ENCODE measurements at places on chromosomes 16 and 17. TPM values are rescaled to one million over a fixed set of nuclear protein-coding genes. Genes with fewer than 3 reads are reported as not detected.

DNA sequence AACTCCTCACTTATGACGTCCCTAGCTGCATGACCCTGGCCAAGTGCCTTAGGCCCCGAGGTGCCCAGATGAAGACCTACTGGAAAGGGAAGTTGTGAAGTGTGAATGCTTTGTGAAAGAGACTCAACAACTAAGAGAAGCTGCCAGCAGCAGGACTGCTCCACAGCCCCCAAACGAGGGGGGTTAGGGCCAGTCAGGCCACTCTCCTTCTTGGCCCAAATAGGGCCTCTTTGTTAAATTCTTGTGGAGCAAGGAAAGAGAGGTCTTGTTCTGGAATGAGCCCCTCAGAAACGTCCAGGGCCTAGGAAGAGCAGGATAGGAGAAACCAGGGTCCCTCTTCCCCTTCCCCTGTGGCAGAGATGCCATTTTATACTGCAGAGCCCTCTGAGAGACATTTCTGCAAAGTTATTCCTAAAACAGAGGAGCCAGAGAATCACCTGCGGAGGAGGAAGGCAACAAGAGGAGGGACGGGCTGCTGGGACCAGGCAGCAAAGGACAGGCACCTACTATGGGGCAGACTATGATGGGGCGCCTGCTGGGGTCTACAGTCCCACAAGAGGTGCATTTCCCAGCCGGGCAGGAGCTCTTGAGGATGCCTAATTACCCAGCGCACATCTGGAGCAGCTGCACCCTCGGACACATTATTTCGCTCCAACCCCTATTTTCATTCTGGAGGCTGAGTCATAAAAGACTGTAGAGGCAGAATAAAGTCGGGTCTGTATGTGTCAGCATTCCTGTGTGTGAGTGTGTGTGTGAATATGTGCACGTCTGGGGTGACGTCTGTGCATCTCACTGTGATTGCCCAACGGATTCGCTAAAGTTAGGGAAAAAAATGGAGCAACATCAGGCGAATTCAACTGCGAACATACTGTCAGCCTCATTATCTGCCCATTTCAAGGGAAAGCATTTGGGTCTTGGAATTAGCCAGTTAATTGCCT, 11.4 kb upstream of the HOXB9 start:
- no peak for DNase-seq
- H3K27ac ChIP-seq: no peak overlapping the region
- no peaks in the 10 kb centered on the region for H3K36me3 ChIP-seq
- no peaks in the 10 kb centered on the region for H3K4me1 ChIP-seq
- H3K4me3 ChIP-seq: no peak overlapping the region

- no peaks in the 10 kb centered on the region for H3K27me3 ChIP-seq
- DNase-seq: no peak
- H3K27ac ChIP-seq: no peak overlapping the region
- H3K4me3 ChIP-seq: no peak overlapping the region
Measured at GRCh38 chr17:27324771-27325339, 30.9 kb downstream of the WSB1 start.

EFCAB5 gene
- 2.2 TPM for total RNA-seq

PLXDC1 gene
- total RNA-seq: 4.9 TPM

DNA sequence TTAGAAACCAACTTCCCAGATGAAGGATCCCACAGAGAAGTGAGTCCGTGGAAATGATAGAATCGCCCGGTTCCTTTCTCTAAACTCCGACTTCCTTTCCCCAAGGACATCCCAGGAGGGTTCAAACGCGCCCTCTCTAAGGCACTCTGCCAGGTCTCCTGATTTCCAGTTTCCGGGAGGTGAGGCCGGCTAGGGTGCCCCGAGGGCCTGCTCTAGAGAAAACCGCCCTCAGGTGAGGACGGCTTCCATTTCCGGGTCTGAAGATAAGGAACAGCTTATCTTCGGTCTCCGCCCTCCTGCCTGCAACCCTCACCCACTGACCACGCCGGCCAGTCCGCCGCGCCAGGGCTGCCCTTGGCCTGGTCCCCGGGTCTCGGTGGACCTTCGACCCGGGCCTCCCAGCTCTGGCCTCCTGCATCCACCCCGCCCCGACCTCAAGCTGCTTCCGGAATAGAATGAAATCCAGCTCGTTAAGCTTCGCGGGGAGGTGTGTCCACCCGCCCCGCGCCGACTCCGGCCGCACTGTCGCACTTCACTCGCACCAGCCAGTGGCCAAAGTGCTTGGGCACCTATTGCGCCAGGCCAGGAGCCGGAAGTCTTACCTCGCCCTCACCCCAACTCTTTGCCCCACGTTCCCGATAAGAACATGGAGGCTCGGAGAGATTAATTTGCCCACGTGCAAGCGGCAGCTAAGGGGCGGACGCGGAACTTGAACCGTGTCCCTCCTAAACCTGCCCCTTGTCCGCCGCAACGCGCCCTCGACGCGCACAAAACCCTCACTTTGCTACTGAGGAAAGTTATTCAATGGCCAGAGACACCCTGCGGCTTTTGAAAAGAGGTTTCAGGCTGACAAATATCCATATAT, 836 bp upstream of the MMP15 start:
- no peaks in the 10 kb centered on the region for H3K36me3 ChIP-seq
- H3K27me3 ChIP-seq: no peaks in the 10 kb centered on the region
- H3K4me1 ChIP-seq: peaks cover 46% of the 10 kb centered on the region
- DNase-seq: peak; percentile 39

DNA sequence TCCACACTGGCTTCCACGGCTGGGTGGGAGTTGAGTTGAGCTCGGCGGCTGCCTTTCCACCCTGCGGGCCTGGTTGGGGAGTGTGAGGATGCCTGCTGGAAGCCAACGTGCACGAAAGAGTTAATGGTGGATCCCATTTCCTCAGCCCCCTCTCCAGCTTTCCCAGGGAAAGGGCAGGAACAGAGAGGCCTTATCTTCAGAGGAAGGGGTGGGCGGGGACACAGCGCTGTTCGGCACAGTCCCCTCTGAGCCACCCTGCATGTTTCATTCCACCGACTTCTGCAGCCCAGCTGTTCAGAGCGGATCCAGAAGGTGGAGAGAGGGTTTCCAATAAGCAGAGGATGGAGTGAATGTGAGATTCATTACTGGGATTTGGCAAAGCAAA, 295.3 kb downstream of the SEC14L1 start:
- no peak overlapping the region for H3K4me3 ChIP-seq
- DNase-seq: peak; percentile 95
- peaks cover 74% of the 10 kb centered on the region for H3K4me1 ChIP-seq
- H3K36me3 ChIP-seq: no peaks in the 10 kb centered on the region

KRT10 gene
- total RNA-seq: 34.7 TPM

- peaks cover 51% of the 10 kb centered on the region for H3K36me3 ChIP-seq
- no peak overlapping the region for H3K4me3 ChIP-seq
- H3K4me1 ChIP-seq: peaks cover 3% of the 10 kb centered on the region
- no peak for DNase-seq
- no peak overlapping the region for H3K27ac ChIP-seq
Measured at GRCh38 chr17:8465356-8465755, 29.7 kb downstream of the NDEL1 start.

- H3K27me3 ChIP-seq: no peaks in the 10 kb centered on the region
- H3K27ac ChIP-seq: no peak overlapping the region
- H3K36me3 ChIP-seq: no peaks in the 10 kb centered on the region
Measured at GRCh38 chr16:25570131-25570530, 121.6 kb upstream of the HS3ST4 start.

GRCh38 chr16:75535211-75535843, 581 bp downstream of the CHST5 start:
- no peak overlapping the region for H3K4me3 ChIP-seq
- no peaks in the 10 kb centered on the region for H3K36me3 ChIP-seq

RNF135 gene
- 11.1 TPM for total RNA-seq

GRCh38 chr16:69219279-69219678, 32.3 kb downstream of the SNTB2 start:
- H3K36me3 ChIP-seq: no peaks in the 10 kb centered on the region
- H3K4me1 ChIP-seq: peaks cover 4% of the 10 kb centered on the region
- H3K27me3 ChIP-seq: no peaks in the 10 kb centered on the region
- no peak for DNase-seq
- H3K27ac ChIP-seq: no peak overlapping the region

DNA sequence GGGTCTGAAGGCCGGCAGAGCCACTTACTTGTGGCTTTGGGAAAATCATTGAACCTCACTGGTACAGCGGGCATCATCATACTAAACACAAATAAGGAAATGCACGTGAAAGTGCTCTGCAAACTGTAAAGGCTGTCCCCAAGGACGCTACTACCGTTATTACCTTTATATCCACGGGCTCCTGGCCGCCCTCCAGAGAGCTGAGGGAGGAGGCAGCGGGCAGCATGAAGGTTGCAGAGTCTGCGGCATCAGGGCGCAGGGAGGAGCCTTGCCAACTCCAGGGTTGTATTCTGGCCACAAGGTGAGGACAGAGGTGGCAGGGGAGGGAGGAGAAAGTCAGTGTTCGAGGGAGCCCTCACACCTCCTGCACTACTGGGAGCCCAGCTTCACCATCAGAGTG, 68.3 kb upstream of the GCSH start:
- H3K27me3 ChIP-seq: no peaks in the 10 kb centered on the region
- no peak overlapping the region for H3K4me3 ChIP-seq
- no peak overlapping the region for H3K27ac ChIP-seq
- no peaks in the 10 kb centered on the region for H3K4me1 ChIP-seq
- no peak for DNase-seq

DNA sequence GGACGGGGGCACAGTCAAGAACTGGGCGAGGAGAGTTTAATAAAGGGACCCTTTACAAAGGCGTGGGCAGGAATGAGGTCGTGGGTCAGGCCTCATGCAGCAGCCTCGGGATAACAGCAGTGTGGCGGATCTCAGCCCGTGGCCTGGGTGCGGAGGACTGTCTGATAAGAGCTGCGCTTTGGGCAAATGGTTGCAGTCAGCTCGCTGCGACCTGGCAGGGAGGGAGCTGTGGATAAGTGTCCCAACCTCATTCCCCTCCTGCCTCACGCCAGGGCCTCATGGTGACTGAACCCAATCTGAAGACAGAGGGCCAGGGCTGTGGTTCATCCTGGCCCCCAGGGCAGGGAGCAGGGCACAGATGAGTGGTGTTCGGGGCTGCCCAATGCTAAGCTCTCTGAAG, 13.6 kb downstream of the SMTNL2 start:
- H3K4me1 ChIP-seq: peaks cover 9% of the 10 kb centered on the region
- DNase-seq: peak; percentile 17
- no peaks in the 10 kb centered on the region for H3K36me3 ChIP-seq
- peak overlapping the region; percentile 20 for H3K27ac ChIP-seq
- no peak overlapping the region for H3K4me3 ChIP-seq

GRCh38 chr17:51166198-51166986, at the start of gene NME2:
NME2 (plus strand) TSS chr17:51166411; CDS start chr17:51166831, 420 bp downstream.
- H3K27ac ChIP-seq: peak within 1 kb of the TSS; percentile 96
- no peaks in the 10 kb centered on the region for H3K4me1 ChIP-seq
- peak within 1 kb of the TSS; percentile 95 for H3K4me3 ChIP-seq
- peaks cover 18% of the 10 kb centered on the region for H3K36me3 ChIP-seq
- DNase-seq: peak; percentile 92

DNA sequence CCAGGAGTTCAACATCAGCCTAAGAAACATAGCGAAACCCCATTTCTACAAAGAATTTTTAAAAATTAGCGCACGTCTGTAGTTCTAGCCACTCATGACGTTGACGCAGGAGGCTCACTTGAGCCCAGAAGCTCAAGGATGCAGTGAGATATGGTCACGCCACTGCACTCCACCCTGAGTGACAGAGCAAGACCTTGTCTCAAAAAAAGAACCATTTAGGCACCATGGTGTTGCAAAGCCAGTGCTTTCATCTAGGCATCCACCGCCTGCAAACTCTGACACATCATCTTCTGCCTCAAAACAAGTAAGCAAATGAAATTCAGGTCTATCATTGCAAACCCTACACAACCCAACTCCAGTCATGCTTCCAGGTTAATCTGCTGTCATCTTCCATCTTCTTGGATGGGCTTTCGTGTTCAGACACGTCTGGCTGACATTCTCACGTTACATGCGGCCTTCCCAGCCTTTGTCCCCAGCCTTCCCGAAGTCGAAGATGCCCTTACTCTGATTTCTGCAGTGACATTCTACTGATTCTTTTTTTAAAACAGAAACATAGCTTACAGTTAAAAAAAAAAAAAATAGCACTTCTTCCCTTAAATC, 8.9 kb downstream of the ANKRD11 start:
- no peak overlapping the region for H3K27ac ChIP-seq
- peaks cover 4% of the 10 kb centered on the region for H3K4me1 ChIP-seq
- H3K36me3 ChIP-seq: peaks cover 2% of the 10 kb centered on the region
- no peak for DNase-seq
- H3K4me3 ChIP-seq: no peak overlapping the region
